ENCODE measurements at places on chromosomes 7 and 10.
A peak's percentile ranks its signal among the peaks of the same experiment; 100 is the strongest.

GRCh38 chr7:54014765-54015164 is 527.4 kb upstream of the VSTM2A start:
- no peak for DNase-seq

- no peak for DNase-seq
Observed at GRCh38 chr10:77290528-77291155, 347.0 kb downstream of the KCNMA1 start.

DNA sequence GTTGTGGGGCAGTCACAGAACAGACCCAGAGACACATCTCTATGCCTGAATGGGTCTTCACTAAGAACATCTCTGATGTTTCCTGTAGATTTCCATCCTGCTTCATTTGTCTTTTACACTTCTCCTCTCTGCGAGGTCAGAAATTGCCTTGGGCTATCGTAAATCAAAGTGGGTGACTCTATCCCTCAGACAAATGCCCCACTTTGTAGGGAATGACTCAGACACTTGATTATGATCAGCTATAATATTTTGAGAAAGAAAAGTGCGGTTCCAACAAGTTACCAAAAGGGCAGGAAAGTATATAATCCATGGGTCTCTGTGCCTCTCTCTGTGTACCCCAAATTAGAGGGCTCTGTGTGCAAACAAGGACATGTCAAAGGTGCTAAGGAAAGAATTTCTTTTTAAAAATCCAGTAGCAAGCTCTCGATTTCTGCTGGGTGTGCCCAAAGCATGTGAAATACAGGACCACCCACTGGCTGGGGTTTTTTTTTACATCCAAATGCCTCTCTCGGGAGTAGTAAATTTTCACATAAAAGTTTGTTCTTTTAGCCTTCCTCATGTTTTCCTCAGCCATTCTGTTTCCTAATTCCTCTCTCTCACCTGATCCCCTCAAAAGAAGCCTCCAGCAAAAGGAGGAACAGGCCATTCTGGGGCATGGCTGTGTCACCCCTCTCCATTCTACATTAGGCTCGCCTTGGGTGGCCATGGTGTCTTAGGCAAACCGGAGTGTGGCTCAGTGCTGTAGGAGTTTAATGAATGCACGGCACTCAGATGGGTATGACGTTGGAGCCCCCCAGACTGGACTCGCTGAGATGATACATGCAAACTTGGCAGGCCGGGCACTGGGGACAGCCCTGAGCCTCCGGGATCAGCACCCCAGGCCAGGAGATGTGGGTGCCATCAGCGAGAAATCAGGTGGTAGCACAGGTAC is 6.3 kb upstream of the OPN4 start:
- no peak for DNase-seq

DNA sequence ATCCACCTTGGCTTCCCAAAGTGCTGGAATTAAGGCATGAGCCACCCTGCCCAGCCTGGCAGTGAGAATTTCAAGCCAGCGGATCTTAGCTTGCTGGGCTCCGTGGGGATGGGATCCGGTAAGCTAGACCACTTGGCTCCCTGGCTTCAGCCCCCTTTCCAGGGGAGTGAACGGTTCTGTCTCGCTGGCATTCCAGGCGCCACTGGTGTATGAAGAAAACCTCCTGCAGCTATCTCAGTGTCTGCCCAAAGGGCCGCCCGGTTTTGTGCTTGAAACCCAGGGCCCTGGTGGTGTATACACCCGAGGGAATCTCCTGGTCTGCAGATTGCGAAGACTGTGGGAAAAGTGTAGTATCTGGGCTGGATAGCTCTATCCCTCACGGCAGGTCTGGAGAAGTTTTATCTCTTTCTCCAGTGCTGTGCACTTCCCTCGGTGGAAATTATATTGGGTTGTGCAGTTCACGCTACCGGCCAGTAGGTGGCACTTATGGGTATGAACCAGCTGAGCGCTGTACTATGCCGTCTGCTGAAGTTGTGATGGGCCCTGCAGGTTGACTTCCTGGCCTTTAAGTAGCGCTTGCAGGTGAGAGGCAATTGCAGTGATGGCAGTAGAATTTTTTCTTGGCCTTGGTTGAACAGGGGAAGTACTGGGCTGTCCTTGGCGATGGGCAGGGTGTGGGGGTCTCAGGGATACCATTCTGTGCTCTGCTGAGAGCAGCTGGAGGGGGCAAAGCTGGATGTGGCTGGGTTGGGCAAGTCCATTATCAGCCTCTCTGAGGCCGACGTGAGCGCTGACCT is 138.0 kb upstream of the MTPN start:
- peak; percentile 12 for DNase-seq

GRCh38 chr10:110214371-110214826 is 7.0 kb downstream of the MXI1 start:
- DNase-seq = no peak

GRCh38 chr10:3622845-3623621 is 162.0 kb downstream of the KLF6 start:
- no peak for DNase-seq

DNA sequence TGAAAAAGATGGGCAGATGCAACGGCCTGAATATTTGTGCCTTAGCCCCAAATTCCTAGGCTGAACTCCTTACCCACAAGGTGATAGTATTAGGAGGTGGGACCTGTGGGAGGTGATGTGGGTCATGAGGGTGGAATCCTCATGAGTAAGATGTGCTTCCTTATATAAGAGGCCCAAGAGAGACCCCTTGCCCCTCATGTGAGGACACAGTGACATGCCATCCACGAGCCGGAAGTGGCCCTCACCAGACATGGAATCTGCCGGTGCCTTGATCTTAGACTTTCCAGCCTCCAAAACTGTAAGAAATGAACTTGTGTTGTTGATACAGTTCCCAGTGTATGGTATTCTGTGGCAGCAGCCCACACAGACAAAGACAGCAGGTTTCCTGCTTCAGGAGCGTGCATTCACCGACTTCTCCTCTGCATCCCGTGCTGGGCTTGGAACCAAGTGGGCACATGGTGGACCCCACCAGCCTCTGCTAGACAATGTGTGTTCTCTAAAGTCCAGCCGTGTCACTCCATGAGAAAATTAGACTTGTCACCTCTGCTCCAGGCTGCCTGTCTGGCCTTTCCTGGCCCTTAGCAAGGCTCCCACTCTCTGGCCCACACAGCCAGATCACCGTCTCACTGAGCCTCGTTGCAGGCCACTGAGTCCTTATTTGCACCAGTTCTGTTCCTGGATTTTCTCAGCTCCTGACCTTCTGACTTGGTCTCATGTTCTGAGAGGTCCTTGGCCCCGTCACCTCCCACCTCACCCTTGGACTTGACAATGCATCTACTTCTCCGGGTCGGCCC is 52.9 kb upstream of the CACUL1 start:
- no peak for DNase-seq

- no peak for DNase-seq
Observed at GRCh38 chr7:151148319-151149259, 18.9 kb downstream of the GBX1 start.

GRCh38 chr7:19407270-19407669 is 262.0 kb upstream of the FERD3L start:
- DNase-seq = no peak

Data from activated naive CD4-positive, alpha-beta T cell (primary cell).